Left renal pelvis (tissue), 4 donors: ENCODE measurements at places on chromosomes 1 and 21.

DNA sequence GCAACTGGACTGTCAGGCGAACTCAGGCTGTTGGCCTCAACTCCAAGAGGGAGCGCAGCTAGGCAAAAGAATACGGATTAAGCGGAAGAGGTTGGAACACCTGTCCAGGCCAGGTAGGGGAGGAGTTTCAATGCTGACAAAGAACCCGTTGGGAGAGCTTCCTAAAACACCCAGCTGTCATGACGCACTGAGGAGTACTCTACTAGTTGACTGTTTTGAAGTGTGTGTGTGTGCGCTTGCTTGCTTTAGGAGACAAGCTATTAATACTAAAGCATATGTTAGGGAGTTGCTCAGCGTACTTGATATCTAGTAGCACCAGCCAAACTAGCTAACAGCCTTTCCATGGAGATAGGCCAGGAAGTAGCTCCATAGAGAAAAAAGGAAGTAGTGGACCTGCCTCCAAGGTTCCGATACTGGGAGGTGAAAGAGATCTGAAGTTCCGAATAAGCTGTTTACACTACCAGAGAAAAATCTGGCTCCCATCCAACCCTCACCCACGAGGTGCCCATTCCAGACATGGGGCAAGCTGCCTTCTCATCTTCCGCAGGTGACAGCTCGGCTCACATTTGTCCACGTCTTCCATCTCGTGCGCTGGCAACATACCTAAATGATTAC is 974 bp upstream of the FNBP1L start:
- no peak for DNase-seq

GRCh38 chr1:169586395-169587255 is at the start of gene F5:
F5 (minus strand) TSS chr1:169586481; CDS start chr1:169586386, 95 bp downstream.
- no peak for DNase-seq

GRCh38 chr1:8595941-8596340 is 221.5 kb downstream of the RERE start:
- DNase-seq: no peak

- DNase-seq: no peak
Measured at GRCh38 chr21:38768471-38769063, 37.2 kb upstream of the ETS2 start.

DNA sequence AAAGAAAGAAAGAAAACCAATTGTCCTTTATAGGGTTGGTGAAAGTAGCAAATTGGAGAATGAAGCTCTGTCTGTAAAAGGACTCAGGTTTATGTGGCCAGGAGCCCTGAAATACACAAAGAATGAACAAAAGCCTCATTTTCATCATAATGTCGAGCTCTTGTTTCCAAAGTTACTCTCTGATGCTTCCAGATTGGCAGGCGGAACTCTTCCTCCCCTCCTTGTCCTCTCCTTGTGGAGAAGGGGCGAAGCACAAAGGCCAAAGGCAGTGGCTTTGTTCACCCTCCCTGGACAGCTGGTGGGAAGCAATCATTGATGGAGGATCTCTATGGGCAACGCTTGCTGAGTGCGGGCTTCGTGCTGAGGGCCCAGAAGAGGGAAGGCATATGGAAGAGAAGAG is 5.6 kb downstream of the CA6 start:
- no peak for DNase-seq

DNA sequence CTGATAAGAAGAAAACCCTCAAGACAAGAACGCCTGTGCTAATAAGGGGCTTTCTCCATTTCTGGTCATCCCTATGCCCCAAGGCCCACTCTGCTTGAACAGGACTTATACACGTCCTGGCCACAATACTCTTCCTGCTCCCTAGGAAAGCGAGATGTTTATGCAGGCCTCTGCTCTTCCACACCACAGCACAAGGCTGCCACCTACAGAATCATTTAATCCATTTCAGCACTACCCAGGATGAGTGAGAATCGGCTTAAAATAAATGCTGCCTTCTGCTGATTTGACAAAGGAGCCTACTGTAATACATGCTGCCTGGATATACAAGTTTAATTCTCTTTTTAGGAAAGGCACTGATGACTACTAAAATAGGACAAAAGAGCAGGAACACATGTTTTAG is 29.4 kb downstream of the FRRS1 start:
- DNase-seq: no peak

GRCh38 chr1:234297668-234298067 is 75.6 kb upstream of the COA6 start:
- no peak for DNase-seq

GRCh38 chr1:66981679-66982078 is 56.9 kb downstream of the MIER1 start:
- DNase-seq: no peak

DNA sequence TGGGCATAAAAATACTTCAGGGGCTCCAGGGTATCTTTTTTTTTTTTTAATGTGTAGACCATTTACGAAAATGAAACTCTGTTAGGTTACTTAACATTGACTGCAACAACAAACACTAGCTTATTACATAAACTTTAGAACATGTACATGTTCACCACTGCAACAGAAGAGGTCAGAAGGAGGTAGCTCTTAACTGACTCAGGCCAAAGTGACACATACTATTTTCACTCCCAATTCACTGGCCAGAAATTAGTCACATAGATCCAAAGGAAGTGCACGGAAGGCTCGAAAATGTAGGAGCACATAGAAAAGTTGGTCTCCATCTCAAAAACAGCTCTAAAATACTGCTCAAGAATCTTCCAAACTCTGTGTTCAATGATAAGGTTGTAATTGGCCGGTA is 107.2 kb downstream of the AKT3 start:
- no peak for DNase-seq

DNA sequence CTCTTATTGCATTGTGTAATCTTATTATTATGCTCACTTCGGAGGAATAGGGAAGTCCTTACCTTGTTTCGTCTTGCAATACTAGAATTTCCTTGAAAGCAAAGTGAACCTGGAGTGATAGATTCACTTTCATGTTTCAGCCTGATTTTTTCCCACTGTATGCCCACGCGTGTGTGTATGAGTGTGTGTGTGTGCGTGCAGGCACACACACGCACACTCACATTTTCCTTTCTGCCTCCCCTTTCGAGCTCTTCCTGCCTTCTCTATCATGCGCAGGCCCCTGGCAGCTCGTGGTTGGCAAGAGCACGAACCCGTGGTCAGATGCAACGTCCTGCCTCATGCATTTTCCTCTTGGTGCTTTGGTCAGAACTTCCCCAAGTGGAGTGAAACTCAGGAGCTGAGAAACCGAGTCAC is at the start of gene GCSAML:
TSS of gene GCSAML (plus strand) at position 366 of the 414 bp plus-strand sequence. CDS start 58 bp downstream, outside the sequence.
- no peak for DNase-seq

DNA sequence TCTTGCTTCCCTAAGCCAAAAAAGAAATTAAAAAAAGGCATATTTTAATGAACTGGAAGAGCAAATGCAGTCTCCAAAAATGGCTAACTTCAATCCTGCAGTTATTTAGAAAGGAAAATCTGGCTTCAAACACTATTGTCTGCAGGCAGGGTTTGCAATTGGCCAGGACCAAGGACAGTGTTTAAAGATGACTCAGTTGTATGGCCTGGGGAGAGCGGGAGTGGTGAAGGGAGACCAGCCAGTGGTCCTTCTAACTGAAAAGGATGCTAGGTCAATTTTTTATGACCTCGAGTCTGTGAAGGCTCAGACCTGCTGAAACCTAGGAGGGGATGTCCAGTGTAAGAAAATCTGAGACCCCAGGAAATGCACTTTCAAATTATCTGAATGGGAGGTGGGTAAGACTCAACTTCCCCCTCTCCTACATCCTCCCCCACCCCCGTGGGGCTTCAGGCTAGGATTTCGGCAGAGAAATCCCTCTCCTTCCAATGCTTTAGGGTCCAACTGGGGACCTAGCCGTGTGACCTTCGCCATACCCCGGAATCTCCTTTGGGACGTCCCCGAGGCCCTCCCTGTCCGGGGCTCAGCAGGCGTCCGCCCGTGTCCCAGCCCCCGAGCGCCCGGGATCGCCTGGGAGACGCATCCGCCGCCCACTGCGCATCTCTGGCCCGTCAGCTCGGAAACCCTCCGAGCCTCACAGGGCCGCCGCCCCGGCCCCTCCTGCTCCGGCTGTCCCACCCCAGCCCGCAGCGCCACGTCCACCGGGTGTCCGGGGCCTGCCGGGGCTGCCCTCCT is 602 bp upstream of the RIMKLA start:
- no peak for DNase-seq

DNA sequence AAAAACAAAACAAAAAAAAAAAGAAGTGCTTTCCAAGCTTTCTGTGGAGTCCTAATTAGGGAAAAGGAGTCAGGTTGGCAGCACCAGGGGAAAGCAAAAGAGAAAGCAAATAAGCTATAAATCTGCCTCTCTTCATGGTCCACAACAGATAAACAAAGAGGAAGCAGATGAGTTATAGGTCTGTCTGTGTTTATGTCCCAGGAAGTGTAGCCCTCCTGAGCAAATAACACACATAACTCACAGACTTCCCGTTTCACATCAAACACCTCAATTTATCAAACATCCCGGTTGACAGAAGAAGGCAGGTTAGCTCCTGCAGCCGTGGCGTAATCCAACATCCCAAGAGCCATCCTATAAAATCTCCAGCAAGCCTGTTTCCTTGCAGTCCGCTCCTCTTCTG is 5.6 kb upstream of the SLC2A5 start:
- peak; percentile 22 for DNase-seq

DNA sequence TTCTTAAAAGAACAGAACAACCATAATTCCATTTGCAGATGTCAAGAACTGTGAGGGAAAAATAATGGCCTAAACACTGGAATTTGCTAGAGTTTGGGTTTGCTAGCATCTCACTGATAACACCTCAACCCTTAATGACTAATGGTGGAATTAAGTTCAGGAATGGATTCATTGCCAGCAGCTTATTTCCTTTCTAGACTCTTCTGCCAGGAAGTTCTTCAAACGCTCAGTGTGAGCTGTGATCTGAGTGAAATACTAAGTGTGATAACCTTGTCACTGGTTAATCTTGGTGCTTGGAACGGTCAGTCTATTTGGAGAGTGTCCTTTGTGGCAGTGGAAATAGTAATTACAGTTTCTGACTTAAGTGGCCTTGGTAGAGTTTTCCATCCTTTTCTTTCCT is 21.6 kb upstream of the PLEKHM2 start:
- DNase-seq: no peak

- DNase-seq: no peak
Measured at GRCh38 chr1:86914998-86915736, 732 bp downstream of the HS2ST1 start.
